ENCODE measurements at places on chromosomes 6 and 20.

DNA sequence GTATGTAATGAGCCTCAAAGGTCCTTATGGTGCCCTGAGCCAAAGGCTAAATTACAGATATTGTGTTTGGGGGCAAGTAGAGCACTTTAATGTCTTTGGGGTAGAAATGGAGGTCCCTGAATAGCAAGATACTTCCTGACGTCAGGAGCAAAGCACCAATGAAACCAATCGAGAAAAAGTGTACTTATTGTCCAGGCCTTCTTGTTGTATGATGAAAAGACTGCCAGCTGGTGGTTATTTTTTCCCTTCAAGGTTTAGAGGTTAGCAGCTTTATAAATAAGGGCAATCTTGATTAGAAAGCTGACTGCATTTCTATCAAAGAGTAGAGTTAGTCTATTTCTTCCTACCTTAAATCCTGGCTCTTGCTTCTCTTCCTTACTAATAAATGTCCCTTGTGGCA, 76.1 kb upstream of the HSF2 start:
- no peak for DNase-seq

GRCh38 chr6:104506429-104506828, 353.3 kb downstream of the HACE1 start:
- no peak for DNase-seq

DNA sequence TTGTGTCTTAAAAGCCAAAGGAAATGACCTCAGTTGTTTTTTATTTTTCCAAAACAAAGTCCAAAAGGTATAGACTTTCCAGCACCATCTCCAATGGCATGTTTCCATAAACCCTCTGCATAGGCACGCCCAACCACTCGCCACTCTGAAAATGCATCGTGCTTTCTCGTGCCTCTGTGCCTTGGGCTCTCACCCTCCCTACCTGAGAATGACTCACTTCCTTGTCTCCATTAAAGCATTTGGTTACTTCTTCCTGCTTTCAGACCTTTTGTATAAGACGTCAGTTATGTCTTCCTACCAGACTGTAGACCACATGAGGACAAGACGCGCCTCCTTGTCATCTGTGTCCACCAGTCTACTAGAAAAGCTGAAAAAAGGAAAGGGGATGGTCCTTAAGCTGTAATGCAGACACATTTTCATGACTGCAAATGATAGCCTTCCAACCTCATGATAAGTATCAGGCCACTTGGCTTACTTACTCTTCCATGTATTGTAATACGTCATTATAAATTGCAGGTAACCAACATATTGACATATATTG, 61.2 kb upstream of the CDYL start:
- no peak for DNase-seq

- DNase-seq: no peak
Observed at GRCh38 chr6:73565767-73566485, 45.1 kb upstream of the EEF1A1 start.

GRCh38 chr6:54525731-54526130, 217.5 kb downstream of the TINAG start:
- no peak for DNase-seq

DNA sequence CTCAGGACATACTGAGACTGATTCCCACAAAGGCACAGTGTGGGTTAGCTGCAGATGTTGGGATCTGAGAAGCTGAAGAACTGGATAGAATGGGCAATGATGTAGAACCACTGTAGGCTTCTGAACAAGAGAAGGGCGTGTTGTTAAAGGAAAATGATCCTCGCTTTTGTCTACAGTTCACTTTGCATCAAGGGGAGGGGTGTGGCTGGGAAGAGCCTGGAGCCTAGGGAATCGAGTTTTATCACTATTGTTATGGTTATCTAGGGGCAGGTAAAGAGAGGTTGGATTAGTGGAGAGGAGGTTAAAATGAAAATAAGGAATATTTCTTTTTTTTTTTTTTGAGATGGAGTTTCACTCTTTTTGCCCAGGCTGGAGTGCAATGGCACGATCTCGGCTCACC, 768.1 kb downstream of the KIF16B start:
- DNase-seq: no peak

- DNase-seq: no peak
Observed at GRCh38 chr6:119738425-119738824, 388.9 kb upstream of the MAN1A1 start.

DNA sequence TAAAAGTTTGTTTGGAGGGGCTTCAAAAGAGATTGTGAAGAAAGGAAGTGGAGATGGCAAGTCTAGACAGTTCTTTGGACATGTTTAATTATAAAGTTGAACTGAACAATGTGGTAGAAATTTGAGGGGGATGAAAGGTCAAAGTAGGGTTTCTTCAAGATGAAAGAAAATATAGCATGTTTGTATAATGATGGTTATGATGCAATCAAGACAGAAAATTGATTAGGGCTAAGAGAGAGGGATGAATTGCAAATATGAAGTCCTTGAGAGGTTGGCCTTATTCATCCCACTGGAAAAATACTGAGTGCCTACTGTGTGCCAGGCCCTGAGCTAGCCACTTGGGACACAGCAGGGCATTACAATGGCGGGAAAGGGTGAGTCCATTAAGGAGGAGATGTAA, 37.6 kb downstream of the NHSL1 start:
- no peak for DNase-seq

GRCh38 chr6:73823046-73823735, 127.2 kb downstream of the CD109 start:
- no peak for DNase-seq

- DNase-seq: no peak
Observed at GRCh38 chr20:32201977-32202363, 5.6 kb downstream of the PLAGL2 start.

GRCh38 chr6:44339301-44339700, 3.1 kb upstream of the SPATS1 start:
- DNase-seq: no peak

DNA sequence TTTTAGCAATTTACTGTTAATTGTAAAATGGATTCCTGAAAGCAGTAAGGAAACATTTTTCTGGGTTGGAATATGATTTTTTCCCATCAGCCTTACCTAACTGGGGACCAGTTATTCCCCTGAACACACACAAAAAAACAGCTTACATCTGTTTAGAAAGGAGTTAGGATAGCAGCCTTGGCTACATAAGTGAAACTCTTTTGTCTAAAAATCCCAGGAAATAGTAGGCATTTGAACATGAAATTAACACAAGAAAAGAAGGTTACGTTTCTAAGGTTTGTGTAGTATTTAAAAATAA, 696.2 kb upstream of the MARCKS start:
- no peak for DNase-seq

- no peak for DNase-seq
Observed at GRCh38 chr20:48669946-48670605, 157.7 kb downstream of the PREX1 start.

GRCh38 chr6:153392156-153392555, 261.1 kb upstream of the RGS17 start:
- DNase-seq: no peak

GRCh38 chr6:137820425-137820824, 46.6 kb upstream of the TNFAIP3 start:
- DNase-seq: no peak

DNA sequence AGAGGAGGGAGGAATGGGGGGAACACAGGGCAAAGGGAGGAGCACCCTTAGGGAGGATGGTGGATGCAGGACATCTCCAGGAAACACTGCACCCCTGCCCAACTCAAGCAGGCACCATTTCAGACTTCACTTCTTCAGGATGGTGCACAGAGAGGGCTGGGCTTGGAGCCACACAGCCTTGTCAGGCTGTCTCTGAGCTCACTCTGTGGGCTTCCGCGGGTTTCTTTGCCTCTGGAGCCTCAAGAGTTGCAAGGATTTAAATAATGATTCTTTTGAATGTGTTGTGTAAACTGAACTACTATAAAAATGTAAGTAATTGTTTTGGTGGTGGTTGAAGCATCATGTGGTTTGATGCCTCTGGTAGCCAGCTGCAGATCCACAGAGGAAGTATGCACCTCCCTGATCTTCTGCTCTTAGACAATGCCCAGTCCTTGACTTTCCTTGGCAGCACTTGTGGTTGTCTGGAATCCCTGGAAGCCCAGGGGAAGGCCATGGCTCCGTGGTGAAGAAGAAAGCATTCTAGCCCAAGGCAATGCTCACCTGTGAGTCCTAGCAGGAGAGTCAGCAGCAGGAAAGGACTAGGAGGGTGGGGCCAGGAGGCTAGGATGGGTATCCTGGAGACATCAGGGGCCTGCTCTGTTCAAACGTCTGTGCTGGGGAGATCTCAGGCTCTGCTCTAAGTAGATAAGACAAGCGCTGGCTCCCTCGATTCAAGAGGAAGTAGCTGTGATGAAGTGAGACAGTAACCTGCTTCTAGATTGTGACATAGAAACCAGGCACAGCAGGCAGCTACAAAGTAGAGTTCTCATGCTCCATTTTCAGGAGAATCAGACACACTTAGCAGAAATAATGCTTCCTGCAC, 50.2 kb upstream of the SIRPG start:
- DNase-seq: no peak

GRCh38 chr6:7763881-7764280, 38.0 kb downstream of the BMP6 start:
- no peak for DNase-seq

DNA sequence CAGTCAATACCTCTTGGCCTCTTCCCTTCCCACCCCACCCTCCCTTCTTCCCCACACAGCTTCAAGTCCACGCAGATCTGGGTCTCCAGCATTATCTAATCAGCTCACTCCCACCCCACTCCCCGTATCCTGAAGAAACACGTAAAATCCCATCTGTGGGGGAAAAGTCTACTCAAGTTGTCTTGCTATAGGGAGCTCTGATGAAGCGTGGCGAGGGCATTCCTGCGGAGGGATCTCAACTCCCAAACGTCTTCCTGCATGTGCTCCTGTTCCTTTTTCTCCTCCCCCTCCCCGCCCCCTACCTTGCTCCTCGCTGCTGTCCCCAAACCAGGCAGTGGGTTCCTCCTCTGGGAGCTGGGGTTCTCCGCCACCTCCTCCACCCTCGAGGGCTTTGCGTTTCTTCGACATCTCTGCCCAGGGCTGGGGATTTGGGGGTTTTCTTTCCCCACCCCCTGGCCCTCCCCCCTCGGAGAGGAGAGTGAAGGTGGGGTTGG, 181.8 kb downstream of the TBXT start:
- no peak for DNase-seq

DNA sequence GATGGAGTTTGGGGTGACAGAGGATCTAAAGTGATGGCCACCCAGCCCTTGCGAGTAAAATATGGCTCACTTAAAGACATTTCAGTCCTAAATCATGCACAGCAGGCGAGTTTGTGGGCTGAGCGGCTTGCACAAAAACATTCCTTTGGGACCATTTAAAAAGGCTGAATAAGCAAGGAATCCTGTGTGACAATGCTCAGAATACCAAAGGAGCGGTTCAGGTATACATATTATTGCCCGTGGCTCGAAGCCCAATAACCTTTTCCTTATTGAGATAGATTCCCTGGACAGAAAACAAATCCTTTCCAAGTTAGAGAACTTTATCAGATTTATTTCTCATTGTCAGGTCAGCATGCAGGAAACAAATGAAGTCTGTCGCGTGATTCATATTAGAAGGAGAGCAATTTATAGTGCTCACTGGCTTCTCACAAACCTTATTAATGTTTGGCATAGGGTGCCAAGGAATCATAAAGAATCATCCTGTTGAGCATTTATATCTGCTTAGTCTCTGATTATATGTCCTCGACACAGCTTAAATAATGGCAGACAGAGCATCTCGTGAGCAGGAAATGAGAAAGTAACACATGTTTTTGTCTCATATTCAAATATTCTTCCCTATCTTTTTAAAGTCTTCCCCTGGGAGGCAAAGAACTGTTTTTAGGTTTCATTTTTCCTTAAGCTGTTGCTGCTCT, 121.3 kb downstream of the TRMT11 start:
- no peak for DNase-seq

DNA sequence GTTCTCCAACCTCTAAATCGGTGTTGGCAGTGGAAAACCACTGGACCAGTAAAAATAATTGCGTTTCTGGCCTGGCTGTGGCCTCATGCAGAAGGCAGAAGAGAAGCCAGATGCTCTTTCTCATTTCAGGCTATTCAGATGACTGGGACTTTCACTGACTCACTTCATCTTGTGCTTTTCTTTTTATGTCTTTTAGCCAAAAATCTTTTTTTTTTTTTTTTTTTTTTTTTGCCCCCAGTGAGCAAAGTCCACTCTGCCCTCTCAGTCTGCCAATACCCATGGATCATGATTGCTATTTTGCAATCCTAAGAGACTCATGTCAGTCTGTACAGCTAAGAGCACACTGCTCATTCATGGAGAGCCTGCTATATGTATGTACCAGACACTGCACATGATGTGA, 962.5 kb downstream of the KIF16B start:
- DNase-seq: no peak

DNA sequence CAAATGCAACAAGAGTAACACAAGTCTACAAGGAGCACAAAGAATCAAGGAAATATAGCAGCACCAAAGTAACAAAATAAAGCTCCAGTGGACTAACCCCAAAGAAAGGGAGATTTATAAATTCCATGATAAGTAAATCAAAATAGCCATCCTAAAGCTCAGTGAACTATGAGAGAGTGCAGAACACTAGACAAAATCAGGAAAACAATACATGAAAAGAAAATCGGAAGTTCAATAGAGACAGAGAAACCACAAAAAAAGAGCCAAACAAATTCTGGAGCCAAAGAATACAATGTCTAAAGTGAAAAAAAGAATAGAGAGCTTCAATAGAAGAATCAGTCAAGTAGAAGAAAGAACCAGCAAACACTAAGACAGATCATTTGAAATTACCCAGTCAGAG, 247.3 kb upstream of the TENT5A start:
- DNase-seq: no peak

DNA sequence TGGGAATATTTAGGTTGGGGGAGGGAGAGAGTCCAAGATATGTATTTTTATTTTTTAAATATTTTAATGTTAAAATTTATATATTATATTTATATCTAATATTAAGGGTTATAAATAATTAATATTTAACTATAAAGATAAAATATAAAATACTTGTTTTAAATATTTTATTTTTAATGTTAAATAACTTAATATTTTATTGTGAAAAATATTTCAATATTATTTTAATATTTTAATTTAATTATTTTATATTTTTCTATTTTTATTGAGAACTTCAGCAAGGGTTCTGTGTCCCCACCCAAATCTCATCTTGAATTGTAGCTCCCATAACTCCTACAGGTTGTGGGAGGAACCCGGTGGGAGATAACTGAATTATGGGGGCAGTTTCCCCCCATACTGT, 34.0 kb downstream of the PERP start:
- DNase-seq: no peak

DNA sequence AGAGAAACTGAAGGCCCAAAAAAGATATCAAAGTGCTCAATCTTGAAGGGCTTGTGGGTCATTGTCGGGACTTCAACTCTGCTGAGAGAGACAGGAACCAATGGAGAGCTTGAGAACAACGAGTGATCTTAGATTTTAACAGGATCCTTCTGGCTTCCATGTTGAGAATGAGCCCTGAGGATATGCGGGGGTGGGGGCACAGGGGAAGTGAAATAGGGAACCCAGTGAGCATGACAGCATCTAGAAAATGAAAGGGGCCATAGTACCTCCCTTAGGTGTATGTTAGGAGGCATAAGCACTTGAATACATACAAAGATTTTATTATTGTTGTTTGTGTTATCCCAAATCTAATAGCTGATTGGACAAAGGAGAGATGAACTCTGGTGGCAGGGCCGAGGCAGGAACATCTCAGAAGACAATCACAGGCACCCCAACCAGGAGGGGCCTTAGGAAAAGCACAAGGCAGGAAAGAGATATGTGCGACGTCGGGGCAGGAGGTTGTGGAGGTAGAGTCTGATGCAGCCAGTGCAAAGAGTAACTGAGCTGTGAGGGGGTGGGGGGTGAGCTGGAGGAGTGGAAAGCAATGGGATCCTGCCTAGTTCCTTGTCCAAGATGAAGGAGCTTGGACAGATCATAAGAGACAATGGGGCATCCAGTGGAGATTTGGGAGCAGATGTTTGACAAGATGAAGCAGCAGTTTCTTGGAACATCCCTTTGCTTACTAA, 10.4 kb downstream of the TGM6 start:
- DNase-seq: no peak

Measured in AG09309 (cell line).